ENCODE measurements at places on chromosomes 5 and 9.
A peak's percentile ranks its signal among the peaks of the same experiment; 100 is the strongest.

- DNase-seq = no peak
These were observed 42.4 kb downstream of the FYB1 start for GRCh38 chr5:39176759-39177630.

- no peak for DNase-seq
These were observed 60.2 kb downstream of the WNK2 start for GRCh38 chr9:93244101-93244500.

DNA sequence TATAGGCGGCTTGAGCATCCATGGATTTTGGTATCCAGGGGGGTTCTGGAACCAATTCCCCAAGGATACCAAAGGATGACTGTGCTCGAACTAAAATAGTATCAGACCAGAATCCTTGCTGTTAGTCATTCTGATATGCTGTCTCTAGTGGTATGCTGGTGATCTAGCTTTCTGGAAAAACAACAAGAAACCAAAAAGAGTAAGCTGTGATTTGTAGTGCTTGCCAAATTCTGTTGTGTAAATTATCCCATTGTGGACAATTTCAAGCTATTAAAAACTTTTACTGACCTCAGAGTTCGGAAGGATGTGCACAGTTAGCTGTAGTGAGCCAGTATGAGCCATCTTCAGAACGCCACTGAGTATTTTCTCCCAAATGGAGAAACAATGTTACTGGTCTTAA lies 99.0 kb upstream of the FBN2 start:
- no peak for DNase-seq

- no peak for DNase-seq
These were observed 730 bp downstream of the ZMYND19 start for GRCh38 chr9:137589441-137590122.

DNA sequence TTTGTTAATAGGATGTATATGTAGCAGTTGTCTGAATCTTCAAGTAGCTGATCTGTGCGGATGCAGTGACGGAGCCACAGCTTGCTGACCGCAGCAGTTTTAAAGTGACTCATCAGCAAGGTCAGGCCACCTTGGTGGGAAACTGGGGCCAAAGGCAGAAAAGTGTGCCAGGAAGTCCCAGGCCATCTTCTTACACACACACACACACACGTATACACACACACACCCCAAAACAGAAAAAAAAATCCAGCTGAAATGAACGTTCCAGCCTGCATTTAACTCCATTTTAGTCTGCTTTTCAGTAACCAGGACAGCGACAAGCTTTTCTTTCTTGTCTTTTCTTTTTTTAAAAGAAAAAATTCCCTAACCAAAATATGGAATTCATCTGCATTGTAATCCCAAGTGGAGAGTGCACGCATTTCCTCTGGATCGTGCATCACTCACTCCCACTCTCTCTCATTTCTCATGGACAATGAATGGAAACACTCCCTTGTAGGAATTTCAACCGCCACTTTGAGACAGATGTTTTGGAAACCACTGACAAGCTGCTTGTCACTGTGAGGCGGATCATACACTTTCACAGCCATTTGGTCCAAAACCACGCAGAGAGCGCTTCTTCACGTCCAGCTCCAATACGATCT lies 103.9 kb downstream of the LHFPL2 start:
- DNase-seq = no peak

GRCh38 chr9:75054368-75055001 lies 26.4 kb upstream of the CARNMT1 start:
- DNase-seq = no peak

DNA sequence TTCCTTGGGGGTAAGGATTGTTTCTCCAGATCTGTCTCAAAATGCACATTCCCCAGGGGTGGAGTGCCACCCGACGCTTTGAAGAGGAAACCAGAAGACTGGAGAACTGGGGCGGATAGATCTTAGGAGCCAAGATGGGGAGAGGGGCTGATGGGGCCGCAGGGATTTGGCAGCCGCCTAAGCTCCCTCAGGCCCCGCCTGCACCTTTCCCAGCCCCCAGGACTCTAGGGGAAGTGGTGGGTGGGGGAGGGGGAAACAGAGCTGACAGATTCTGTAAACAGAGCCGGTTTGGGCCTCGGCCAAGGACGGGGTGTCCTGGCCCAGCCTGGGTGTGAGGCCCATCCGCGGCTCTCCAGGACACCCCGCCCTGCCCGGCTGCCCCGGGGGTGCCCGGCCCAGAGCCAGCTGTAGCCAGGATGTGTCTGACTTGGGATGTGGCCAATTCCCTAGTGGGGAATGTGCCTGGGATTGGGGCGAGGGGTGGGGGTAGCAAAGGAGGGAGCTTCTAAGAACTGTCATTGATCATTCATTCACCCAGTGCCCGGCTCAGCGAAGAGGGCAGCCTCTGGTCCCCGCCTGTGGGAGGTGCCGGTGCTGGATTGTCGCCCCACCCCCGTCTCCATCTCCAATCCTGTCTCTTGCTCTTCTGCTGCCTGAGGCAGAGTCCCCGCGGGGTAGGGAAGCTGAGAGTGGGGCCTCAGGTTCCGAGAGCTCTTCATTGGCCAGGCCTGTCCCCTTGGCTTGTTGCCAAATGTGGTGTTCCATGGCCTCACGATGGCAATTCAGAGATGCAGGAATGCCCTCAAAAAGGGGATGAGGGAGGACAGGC lies 54.8 kb upstream of the CDKN2AIPNL start:
- DNase-seq = no peak

- no peak for DNase-seq
These were observed 307.4 kb downstream of the CSNK1G3 start for GRCh38 chr5:123819386-123819785.

GRCh38 chr9:129449066-129449465 lies 171.8 kb downstream of the C9orf50 start:
- no peak for DNase-seq

- DNase-seq = no peak
These were observed 177.1 kb upstream of the SPRY4 start for GRCh38 chr5:142501890-142502289.

DNA sequence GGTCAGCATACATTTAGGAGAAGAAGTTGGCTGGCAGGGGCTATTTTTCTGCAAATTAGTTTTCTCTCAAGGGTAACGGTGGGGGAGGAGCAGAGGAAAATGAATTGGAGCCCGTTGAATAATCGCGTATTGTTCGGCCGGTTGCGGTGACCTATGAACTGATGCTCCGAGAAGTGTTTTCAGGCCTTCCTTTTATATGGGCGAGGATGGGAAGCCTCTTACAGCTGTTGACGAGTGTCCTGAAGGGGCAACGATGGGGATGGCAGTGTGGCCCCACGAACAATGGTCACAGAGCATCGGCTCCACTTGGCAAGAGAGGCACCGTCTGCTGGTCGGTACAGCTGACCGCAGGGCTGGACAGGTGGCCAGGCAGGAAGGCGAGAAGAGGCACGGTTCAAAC lies 400.7 kb downstream of the ZSWIM6 start:
- DNase-seq = no peak

- no peak for DNase-seq
These were observed 534.5 kb downstream of the BNC2 start for GRCh38 chr9:16335788-16336580.

DNA sequence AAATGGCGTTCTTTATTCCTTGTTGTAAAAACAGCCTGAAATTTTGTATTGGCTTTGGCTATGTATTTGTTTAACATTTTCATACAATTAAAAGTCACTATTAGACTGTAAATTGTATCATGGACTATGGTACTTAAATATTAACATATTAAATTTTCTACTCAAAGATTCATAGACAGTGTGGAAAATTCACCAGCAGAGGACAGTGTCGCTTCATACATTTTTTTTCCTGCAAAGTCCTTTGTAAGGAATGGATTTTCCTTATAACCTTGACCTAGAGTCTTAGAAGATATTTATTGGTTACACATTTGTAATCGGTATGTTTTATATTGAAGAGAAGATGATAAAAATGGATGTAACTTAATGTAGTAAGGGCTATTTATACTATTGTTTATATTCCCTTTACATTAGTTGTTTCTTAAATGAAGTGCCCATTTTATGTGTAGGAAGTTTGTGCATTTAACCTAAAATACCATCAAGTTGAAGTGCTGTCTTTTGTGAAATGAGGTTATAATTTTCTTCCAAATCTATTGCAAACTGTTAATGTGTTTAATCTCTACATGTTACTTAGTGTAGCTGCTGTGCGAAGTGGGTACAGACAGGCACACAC lies 150.1 kb downstream of the KDM4C start:
- DNase-seq = no peak

DNA sequence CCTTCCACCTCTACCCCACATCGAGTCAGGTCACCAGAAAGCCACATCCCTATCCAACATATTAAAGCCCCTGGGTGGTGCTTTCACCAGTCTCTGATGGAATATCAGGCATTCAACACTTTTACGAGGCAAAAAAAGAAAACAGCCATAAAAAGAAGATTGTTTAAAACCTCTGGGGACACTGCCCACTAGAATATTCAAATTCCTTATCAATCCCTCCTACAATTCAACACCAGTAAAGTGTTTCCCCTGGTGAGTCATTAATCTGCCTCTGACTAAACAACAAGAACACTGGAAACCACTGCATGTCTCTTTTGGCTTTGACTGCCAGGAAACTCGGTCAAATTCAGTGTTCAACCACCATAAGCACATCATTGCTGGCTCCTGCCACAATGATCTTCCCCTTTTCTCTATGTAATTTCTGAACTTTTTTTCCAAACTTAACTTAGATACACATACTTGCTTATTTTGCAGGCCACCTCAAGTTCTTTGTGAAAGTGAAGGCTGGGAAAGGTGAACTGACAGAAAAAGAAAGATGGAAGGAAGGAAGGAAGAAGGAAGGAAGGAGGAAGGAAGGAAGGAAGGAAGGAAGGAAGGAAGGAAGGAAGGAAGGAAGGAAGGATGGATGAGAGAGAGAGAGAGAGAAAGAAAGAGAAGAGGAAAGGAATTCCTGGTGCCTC lies 105.3 kb downstream of the PAX5 start:
- no peak for DNase-seq

GRCh38 chr5:58090704-58091103 lies 369.2 kb downstream of the PLK2 start:
- no peak for DNase-seq

GRCh38 chr5:11364531-11364930 lies 539.7 kb downstream of the CTNND2 start:
- DNase-seq = no peak

- peak; percentile 81 for DNase-seq
These were observed 16.1 kb downstream of the GBGT1 start for GRCh38 chr9:133147412-133148198.

DNA sequence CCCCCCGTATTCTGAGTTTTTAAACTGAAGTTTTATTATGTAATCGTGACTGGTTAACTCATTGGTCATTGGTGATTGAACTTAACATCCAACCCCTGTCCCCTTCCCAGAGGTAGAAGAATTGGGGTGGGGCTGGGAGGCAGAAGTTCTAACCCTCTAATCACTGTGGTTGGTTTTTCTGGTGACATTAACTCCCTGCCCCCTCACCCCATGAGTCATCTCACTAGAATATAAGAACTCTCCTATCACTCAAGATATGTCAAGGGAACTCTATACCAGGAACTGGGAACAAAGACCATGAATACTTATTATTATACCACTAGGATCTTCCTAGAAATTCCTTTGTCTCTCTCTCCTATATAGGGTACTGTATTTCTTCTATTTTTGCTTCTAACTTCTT lies 52.3 kb upstream of the CAVIN4 start:
- DNase-seq = no peak

- no peak for DNase-seq
These were observed 154.3 kb upstream of the RAI14 start for GRCh38 chr5:34501840-34502239.

- DNase-seq = no peak
These were observed 339.0 kb upstream of the CTNND2 start for GRCh38 chr5:12242950-12243888.

DNA sequence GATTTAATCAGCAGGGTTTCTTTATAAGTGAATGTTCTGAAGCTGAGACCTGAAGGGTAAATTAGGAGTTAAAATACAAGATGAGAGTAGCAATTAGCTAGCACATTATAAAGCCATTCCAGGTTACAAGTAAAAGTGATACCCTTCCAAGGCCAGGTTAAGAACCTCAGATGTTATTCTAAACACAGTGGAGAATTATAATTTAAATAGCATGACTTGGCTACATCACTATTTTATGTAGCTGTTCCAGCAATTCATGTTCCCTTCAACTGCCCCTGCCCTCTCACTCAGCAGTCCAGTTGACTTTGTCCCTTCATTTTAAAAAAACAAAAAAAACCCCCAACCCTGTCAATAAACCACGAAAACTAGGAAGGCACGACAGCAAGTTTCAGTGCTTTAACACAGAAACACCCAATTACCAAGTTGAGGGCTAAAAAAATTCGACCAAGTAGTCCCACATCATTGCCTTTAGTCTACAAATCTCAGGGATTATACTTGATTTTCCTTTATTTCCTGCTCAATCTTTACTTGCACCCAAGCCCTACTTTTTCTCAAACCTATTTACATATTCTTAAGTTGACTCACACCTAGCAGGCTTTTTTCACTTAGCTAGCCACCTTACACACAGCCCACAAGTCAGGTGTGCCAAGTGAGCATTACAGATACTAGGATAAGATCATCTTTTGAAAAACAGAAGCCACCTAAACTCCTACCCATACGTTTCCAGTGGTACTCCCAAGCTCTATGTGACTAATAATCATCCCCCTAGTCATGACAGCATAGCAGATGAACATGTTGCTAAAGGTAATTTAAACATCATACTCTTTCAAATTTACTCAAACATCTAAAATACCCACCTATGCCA lies 3.4 kb downstream of the RPL37 start:
- DNase-seq = no peak

DNA sequence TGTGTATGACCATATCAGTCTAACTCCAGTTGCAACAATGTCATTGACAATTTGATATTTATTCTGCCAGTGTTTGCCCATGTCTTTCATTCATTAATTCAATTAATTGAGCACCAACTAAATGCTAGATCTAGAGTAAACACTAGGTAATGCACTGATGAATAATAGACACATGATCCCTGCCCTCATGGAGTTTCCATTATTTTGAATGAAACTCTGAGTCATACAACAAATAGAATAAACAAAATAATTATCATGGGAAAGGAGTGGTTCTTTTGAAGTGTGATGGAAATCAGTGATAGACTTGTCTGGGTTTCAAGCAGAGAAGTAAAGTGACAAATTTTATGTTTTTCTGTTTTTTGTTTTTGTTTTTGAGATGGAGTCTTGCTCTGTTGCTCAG lies 4.6 kb downstream of the ARHGEF37 start:
- no peak for DNase-seq

GRCh38 chr5:108361239-108361638 lies 20.7 kb downstream of the FBXL17 start:
- DNase-seq = no peak

DNA sequence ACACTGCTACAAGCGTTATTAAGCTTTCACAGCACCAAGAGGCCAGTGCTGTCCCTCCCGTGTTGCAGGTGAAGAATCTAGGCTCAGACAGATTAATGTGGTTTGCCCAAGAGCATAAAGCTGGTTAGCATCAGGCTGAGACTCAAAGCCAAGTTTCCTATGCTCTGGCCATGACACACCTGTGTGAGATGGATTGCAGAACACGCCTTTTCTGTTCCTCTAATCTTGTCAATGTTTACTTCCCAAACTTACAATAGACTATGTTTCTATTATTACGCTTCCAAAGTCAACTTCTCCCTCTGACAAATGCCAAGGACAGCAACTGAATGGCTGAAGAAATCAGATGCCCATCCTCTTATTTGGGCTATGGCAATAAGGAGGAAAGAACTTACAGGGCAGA lies 138.4 kb upstream of the SLIT3 start:
- DNase-seq = no peak

GRCh38 chr9:130581766-130582165 lies 2.4 kb downstream of the FUBP3 start:
- DNase-seq = no peak

- DNase-seq = no peak
These were observed 39.6 kb upstream of the DMXL1 start for GRCh38 chr5:119031011-119031886.

- no peak for DNase-seq
These were observed 807 bp upstream of the PLGRKT start for GRCh38 chr9:5438301-5439162.

Data from stimulated activated CD4-positive, alpha-beta T cell treated with anti-CD3 and anti-CD28 coated beads, TNF-alpha, amount 100 ng/mL, for 1 hour (primary cell).